ENCODE measurements at places on chromosomes 11 and 22.

- no peak for DNase-seq
Observed at GRCh38 chr11:46361283-46362155, 14.3 kb downstream of the DGKZ start.

- DNase-seq = no peak
Observed at GRCh38 chr11:60143768-60144167, 39.1 kb downstream of the MS4A6A start.

GRCh38 chr11:71505001-71505400 is 22.1 kb upstream of the KRTAP5-7 start:
- no peak for DNase-seq

DNA sequence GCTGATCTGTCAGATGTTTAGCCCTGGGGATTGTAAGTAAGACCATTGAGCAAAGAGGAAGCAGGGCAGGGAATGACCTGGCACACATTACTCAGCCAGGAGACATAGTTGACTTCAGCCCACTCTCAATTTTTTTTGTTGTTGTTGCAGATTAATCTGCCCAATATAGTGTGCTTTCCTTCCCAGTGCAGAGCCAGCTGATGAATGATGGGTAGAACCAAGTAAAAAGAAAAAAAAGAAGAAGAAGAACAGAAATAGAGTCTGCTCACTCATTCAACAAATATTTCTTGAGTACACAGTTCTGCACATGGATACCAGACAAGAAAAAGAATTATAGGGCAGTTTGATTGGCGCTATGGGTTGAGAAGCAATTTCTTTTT is 292.7 kb downstream of the ETS1 start:
- DNase-seq = no peak

DNA sequence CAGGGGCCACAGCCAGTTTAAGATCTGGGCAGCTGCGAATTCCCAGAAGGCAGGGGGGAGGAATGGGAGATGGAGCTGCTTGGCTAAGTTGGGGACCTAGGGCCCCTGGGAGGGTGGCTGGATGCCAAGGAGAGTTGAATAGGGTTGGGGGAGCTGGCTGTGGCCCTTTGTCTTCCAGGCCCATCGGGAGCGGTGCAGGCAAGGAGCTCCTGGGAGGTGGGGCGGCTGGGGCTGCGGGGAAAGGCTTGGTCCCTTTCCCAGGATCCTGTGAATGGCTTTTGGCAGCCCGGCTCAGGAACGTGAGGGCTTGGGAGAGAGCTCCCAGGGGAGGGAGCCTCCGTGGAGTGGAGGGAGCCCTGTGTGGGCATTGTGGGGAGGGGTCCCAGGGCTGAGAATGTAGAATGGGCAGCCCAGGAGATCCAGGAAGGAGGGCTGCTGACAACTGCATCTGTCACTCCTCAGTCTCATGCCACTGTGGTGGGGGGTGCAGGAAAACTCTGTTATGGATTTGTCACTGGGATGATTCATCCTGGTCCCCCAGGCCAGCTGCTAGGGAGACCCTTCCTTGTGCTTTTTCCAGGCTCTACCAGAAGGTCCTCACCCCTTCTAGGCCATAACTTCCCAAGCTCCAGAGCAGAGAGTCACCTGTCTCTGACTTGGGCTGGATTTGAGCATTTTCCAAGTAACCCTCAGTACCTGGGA is 6.0 kb downstream of the FREY1 start:
- no peak for DNase-seq

- no peak for DNase-seq
Observed at GRCh38 chr11:6397636-6398035, 7.4 kb downstream of the SMPD1 start.

GRCh38 chr11:14306481-14306880 is 52.5 kb downstream of the RRAS2 start:
- no peak for DNase-seq

DNA sequence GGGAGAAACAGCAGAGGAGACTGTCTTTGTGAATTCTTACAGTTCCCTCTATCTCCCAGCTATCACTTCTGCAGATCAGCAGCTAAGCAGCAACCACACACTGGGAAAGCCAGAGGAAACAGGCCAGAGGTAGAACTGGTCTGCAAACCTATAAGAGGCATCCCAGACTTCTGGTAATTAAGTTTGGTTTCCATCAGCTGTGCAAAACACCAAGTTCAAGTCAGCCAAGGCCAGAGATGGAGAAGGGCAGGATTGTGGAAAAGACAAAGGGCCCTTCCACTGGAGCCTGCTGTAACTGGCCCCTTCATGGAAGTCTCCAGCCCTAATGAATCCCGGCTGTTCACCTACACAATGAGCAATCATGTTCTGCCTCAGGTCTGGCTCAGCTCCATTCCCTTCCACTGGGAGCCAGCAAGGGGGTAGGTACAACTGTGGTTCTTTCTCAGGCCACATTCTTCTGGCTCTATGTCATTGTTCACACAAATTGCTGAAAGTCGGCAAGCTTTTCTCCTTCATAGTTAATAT is 4.6 kb upstream of the PAMR1 start:
- no peak for DNase-seq

- no peak for DNase-seq
Observed at GRCh38 chr11:34339149-34340064, 18.4 kb downstream of the ABTB2 start.

DNA sequence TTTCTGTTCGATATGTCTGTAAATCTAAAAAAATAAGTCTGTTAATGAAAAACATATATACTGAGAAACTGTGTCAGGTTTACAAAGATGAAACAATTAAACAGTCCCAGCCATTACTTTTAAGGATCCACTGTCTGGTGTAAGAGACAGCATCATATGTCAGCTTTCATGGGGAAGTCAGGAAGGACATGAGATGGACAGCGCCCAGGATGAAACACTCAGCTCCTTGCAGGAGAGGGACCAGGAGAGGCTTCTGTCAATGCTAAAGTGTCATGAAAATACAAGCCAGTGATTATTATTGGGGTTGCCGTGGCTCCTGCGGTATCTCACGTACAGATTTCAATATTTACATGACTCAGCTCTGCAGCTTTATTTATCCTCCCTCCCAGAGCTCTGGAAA is 1524.6 kb downstream of the TBC1D22A start:
- no peak for DNase-seq

DNA sequence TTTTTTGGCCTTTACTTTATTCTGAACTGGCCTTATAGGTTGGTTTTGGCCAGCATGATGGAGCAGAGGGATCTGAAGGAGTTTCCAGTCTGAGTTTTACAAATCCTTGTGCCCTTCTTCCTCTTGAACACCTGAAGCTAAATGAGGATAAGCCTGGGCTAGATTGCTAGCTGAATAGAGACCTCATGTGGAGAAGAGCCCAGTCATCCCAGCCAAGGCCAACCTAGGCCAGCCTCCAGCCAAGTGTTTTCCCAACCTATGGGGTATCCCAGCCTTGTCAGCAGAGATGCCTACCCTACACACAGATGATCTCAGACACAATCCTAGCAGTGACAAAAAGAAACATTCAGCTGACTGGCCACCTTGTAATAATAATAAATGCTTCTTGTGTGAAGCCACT is 966 bp upstream of the CASP12 start:
- DNase-seq = no peak

- no peak for DNase-seq
Observed at GRCh38 chr11:67315325-67315909, 12.1 kb downstream of the SSH3 start.

- no peak for DNase-seq
Observed at GRCh38 chr11:100849901-100850235, 162.8 kb downstream of the ARHGAP42 start.

DNA sequence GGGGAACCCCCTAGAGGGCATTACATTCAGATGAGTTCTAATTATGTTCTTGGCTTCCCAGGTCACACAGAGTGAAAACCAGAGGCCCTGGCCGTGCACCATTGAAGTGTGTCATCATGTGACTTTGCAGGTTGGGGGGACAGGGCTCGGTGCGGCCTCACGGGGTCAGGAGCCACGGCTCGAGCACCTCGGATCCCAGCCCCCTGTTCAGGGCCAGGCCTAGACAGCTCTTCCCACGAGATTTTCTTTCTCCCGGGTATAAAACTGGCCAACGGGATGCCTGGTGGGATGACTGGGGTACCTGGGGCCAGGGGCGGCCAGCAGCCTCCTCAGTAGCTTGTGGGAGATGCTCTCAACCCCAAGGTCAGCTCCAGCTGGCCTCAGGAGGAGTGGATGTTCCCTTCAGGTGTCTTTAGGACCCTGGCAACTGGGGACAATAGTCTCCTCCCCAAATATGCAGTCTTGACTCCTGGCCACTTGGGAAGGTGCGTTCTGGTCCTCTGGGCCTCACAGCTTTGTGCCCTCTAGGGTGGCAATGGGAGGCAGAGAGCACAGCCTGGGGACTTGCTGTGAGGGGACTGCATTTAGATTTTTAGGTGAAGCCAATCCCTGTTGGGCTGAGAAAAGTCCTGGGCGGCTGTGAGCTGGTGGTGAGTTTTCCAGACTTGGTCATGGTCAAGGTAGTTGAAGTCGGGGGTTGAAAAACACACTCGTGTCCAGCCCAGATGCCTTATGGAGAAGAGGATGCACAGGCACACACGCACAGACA is 95.6 kb downstream of the KCNQ1 start:
- no peak for DNase-seq

GRCh38 chr11:73277467-73277866 is 5.3 kb downstream of the P2RY6 start:
- DNase-seq = no peak

- no peak for DNase-seq
Observed at GRCh38 chr11:18379201-18379600, 15.2 kb upstream of the LDHA start.

DNA sequence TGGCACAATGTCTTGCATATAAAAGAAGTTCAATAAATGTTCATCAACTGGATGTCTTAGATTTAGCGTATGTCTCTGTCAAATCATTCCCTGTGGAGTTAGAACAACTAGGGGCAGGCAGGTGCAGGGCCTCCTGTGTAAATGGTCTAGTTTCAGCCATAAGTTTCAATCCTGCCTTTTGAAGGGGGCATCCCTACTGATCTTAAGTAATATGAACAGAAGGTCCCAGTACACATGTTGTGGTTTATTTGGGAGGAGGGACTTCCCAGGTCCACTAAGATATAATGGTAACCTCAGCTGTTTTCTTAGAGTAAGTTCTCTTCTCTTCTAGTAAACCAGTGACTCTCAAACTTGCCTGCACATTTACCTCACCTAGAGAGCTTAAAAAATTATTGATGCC is 19.8 kb downstream of the TTC12 start:
- DNase-seq = no peak

- DNase-seq = peak; percentile 69
Observed at GRCh38 chr11:78045851-78046485, 17.7 kb upstream of the THRSP start.

- no peak for DNase-seq
Observed at GRCh38 chr22:42331014-42331413, 60.6 kb upstream of the TCF20 start.

- DNase-seq = no peak
Observed at GRCh38 chr22:27879923-27880322, 39.1 kb downstream of the PITPNB start.

- DNase-seq = no peak
Observed at GRCh38 chr11:110374921-110375320, 54.8 kb upstream of the FDX1 start.

GRCh38 chr11:124869331-124869730 is 4.1 kb downstream of the ROBO3 start:
- DNase-seq = no peak

- no peak for DNase-seq
Observed at GRCh38 chr22:41596776-41597634, 7.4 kb upstream of the PMM1 start.

DNA sequence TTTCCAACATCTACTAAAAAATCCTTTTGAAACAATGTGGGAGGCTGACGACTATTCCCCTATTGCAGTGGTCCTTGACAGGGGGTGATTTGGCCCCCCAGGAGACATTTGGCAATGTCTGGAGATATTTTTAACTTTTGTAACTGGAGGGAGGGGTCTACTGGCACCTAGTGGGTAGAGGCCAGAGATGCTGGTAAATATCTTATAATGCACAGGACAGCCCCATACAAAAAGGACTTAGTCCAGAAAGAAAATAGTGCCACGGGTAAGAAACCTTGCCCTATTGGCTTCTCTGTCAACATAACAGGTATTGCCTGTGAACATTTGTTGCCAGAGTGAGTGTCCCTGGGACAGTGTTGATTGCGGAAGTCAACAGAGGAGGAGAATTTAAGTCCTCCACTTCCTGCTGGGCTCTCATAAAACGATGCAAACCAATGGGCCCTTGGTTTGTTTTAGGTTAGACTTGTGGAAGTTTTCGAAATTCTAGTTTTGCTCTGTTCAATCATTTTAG is 101.6 kb downstream of the MAML2 start:
- DNase-seq = no peak

- no peak for DNase-seq
Observed at GRCh38 chr22:30314915-30315314, 11.8 kb downstream of the TBC1D10A start.

GRCh38 chr22:43012390-43012789 is 2.6 kb downstream of the PACSIN2 start:
- no peak for DNase-seq

DNA sequence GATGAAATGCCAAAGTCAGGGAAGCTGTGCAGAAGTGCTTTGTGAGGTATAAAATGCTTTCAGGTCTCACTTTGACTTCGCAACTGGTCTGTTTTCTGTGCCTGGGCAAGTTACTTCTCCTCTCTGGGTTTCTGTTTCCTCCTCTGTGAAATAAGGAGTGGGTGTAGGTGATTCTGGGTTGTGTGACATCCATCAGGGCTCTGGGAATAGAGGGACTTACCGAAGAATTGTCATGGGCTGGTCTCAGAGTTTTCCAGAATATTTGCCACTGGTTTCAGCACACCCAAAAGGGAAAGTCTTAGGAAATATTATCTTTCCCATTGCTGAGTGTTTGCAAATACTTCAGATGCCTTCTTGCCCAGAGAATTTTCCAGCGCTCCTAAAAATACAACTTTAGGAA is 118.4 kb downstream of the KIAA1671 start:
- no peak for DNase-seq

Measured in activated CD8-positive, alpha-beta memory T cell treated with anti-CD3 and anti-CD28 coated beads for 48 hours (primary cell).